ENCODE measurements at places on chromosomes 12 and 14. TPM values are rescaled to one million over a fixed set of nuclear protein-coding genes. Genes with fewer than 3 reads are reported as not detected.

Gene GALNT6
- total RNA-seq = 22.3 TPM

Gene ANKLE2
- total RNA-seq = 103 TPM

Gene LTB4R2
- 12.0 TPM for total RNA-seq

Gene CRADD
- 7.0 TPM for total RNA-seq

Gene MYF5
- not detected for total RNA-seq

Gene NEMF
- total RNA-seq = 63.8 TPM

- no peak for DNase-seq
Measured at GRCh38 chr14:101126731-101127130, 223.2 kb upstream of the RTL1 start.

DNA sequence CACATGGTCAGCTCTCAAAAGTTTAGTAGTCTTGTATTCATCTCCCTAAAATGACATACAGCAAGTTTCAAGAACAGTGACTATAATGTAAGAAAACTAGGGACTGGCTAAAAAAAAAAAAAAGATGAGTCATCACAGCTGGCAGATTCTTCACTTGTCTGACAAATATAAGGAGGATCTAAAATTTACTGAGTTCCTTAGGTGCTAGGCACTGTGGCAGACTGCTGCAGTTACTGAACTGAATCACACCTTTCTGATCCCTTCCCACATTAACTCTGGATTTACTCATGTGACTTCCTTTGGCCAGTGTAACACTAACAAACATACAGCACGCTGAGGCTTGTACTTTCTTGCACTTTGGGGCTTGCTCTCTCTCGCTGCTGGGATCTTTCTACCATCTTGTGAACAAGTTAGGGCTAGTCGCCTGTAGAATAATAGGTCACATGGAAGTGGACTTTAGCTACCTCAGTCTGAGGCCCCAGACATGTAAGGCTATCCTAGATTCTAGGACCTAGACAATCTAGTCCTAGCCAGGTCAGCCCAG is 32.1 kb downstream of the BAZ1A start:
- peak; percentile 38 for DNase-seq

DNA sequence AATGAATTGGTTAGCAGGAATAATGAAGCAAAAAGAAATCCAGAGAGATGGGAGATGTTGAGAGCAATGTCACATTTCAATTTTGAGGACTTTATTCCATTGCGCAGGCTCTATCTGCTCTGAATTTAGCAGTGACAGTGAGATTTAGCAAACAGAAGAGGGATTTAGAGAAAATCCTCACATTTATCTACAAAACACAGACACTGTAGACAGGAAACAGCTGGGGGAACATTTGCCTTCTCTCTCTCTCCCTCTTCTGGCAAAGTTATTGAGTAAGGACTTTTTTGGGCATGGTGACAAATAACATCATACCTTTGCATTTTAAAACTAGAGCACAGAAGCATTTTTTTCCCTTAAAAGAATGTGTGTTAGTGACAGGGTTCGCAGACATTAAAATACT is at the start of gene IGF1:
TSS of gene IGF1 (minus strand) at position 158 of the 400 bp plus-strand sequence. CDS start 182 bp downstream, outside the sequence.
- no peak for DNase-seq

DNA sequence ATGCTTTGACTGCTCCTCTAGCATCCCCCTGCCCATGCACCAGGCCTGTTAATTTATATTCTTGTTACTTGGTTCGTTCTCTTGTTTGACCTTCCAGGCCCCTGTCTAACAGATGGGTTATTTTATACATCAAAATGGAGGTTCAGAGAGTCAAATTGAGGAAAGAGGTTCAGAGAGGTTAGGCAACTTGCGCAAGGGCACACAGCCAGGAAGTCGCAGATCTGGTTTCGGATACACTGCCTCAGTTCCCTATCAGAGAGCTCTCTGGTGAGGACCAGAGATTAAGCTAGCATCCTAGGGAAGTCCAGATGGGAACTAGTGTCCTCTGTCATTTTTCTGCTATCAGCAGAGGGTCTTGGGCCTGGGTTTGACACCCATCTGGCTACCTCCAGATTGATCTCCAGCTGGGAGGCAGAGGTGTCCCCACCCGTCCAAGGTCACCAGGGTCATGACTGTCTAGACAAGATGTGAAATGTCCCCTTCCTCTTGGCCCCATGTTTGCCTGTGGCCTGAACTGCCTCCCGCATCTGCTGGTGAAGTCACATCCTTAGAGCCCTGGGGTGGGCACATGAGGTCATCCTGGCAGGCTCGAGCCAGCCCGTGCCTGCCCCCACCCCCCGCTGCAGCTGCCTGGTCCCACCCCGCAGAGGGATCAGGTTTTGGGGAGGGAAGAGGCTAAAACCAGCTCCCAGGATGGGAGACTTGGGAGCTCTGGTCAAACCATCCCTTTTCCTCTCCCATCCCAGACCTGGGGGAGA is 84.3 kb upstream of the NCOR2 start:
- DNase-seq = no peak

DNA sequence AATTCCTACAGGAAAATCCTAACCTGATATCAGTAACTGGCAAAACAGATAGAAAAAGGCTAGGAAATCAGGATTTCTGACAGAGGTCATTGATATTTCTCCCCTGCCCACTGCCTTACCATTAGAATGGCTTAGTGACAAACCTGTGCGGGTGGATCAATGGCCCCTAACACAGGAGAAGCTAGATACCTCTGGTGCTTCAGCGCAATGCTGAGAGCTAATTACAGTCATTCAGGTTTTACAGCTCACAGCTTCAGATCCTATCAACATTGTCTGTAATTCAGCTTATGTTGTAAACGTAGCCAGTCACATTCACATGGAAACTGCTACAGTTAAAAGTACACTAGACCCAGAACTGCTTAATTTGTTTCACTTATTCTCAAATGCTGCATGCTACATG is 17.4 kb upstream of the SLC10A1 start:
- DNase-seq = no peak

DNA sequence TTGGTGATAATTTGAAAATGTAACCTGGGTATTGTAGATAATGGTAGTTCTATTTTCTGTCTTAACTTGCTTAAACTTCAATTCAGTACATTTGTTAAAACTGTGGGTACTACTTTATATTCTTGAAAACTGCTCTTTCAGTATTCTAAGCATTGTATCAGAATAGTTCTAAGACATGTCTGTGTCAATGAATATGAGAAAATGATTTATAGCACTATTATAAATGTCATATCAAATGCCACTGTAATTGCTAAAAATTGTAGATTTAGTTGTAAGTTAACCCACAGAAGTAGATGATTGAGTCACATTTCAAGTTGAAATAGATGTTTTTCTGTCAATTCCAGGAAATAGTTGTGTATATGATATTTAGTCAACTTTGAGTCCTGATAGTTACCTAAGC is 2.4 kb downstream of the NAA30 start:
- no peak for DNase-seq

DNA sequence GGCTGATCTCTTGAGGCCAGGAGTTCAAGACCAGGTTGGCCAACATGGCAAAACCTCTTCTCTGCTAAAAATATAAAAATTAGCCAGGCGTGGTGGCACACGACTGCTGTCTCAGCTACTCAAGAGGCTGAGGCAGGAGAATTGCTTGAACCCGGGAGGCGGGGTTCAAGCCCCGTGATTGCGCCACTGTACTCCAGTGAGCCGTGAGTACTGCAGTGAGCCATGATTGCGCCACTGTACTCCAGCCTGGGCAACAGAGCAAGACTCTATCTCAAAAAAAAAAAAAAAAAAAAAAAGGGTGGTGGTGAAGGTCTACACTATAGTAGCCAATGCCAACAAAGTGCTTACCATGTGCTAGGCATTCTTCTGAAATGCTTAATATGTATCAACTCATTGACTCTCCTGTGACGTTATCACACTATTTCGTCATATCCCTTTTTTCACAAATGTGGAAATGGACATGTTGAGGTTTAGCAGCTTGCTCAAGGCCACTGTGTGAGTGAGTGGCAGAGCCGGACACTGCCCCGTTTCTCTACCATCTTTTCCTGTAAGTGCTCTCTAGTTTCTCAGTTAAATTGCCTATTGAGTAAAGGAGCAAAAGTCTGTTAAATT is 59.6 kb downstream of the GNS start:
- DNase-seq = no peak
